NCI-H2029 treated with DMSO at 0.1 percent for 48 hours (cell line): ENCODE measurements at places on chromosomes 11 and 22.

DNA sequence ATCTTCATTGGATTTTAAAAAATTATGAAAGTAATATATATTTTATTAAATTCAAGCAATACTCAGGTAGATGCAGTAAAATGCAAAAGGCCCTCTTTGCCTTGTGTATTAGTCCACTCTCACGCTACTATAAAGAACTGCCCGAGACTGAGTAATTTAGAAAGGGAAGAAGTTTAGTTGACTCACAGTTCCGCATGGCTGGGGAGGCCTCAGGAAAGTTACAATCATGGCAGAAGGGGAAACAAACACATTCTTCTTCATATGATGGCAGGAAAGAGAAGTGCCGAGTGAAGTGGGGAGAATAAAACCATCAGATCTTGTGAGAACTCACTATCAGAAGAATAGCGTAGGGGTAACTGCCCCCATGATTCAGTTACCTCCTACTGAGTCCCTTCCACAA, 130.8 kb downstream of the HIPK3 start:
- DNase-seq, result no peak

- DNase-seq, result no peak
Observed at GRCh38 chr11:44966694-44967093, 16.0 kb upstream of the TP53I11 start.

DNA sequence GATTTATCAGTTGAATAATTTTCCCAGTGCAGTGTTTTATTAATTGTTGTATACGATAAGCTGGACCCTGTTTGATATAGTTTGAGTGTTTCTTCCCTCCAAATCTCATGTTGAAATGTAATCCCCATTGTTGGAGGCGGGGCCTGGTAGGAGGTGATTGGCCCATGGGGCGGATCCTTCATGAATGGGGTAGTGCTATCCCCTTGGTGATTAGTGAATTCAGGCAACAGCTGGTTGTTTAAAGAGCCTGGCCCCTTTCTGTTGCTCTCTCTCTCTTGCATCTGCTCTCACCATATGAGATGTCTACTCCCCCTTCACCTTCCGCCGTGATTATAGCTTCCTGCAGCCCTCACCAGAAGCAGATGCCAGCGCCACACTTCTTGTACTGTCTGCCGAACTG, 1.5 kb downstream of the OR5A1 start:
- no peak for DNase-seq

- DNase-seq, result no peak
Observed at GRCh38 chr11:72657411-72658100, 16.7 kb downstream of the PDE2A start.

DNA sequence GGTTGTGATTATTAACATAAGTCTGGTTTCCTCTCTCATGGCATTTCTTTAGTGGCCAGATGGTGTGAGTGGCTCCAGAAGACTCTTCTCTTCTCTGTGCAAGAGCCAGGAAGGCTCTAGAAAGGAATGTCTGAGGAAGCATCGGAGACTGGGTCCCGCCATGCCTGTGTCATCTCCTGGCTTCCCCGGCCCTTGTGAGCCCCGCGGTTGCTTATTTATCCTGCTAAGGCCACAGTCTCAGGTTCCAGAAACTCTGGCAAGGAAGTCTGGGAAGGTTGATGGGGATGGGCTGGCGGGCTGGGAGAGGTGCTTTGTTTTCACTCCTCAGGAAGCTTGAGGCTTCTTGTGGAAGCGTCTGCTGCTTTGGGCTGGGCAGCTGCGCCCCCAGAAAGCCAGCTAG, 18.9 kb downstream of the BCR start:
- no peak for DNase-seq

- no peak for DNase-seq
Observed at GRCh38 chr11:66083767-66084166, 13.7 kb downstream of the PACS1 start.

- no peak for DNase-seq
Observed at GRCh38 chr22:43126501-43127165, 16.1 kb downstream of the BIK start.

- no peak for DNase-seq
Observed at GRCh38 chr22:20779818-20780158, 5.9 kb downstream of the SERPIND1 start.

DNA sequence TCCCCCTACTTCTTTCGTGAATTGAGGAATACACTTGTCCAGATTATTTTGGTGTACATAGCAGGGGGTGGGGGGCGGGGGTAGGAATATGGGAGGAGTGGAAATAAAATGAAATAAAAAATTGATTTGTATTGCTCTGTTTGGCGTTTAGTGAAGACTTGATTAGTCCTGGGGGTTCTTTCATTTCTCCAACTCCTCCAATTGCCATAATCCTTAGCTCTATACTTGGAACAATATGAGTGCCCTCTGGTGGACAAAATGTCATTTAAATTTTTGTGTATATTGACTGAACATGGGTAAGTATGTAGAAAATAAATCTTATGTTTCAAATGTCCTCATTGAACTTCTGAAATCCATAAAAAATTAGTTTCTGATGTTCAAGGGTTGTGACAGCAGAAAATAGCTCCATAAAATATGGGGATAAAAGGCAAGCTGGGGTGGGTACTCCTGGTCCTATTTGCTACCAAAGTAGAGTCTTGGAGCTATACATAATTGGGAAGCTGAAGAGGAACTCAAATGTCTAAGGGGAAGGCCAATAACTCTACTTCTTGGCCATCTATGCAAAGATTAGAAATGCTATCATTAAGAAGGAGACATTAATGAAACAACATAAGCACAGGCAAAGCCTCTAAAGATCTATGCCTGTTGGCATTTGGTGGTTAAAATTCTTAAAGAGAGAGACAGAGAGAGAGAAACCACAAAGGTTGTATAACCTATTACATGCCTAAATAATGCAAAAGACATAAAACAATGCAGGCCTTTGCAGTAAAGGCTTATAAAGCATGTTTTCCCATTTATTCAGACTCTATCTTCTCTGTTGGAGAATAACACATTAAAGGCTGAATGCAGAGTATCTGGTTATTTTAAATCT, 421.6 kb downstream of the METTL15 start:
- DNase-seq, result peak; percentile 6

- DNase-seq, result no peak
Observed at GRCh38 chr11:105489446-105489845, 120.4 kb upstream of the GRIA4 start.

DNA sequence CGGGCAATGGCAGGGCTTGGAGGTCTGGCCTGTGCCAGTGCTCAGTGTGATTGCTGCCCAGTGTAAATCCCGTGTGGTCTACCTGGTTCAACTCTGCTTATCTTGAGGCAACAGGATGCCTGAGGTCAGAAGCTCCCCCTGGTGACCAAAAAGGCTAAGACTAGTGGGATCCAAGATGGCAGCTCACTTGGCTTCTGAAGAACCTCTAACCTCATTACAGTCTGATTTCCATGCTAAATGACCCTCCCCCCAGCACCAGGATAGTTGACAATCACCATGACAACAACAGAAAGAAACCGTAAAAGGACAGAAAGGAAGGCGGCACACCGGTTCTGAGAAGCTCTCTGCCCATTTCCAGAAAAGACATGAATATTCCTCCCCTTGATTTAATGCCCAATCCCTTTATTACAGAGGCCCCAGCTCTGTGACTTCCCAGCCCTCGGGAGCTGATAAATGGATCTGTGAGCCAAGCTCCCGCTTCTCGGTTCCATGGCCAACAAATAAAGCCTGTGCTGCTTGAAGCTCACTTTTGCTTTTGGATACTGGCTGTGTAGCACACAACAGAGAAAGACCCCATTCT, 398.4 kb downstream of the CTTN start:
- DNase-seq, result no peak

DNA sequence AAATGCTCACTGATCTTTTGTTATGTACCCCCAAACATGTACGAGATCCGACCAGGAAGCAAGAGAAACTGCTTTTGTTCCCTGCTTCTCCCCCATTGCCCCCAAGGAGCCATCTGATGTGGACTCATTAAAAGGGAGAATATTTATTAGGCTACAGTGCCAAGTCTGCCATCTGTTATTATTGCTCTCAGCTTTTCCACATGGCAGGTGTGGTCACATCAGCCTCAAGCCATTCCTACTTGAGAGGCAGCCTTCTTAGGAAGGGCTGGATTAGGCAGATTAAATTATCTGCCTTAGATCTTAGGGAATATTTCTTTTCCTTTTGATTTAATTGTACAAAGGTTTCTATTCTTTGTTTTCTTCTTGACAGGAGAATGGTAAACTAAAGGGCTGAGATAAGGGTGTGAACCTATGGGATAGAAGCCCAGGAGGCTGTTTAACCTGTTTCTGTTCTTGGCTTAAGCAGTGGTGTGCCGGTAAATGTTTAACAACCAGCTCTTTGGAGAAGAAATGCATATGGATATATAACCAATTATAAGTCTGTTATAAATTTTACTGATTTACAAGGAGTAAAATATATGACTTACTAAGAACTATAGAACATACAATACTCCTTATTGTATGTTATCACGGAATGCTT, 88.8 kb downstream of the PDHX start:
- no peak for DNase-seq

DNA sequence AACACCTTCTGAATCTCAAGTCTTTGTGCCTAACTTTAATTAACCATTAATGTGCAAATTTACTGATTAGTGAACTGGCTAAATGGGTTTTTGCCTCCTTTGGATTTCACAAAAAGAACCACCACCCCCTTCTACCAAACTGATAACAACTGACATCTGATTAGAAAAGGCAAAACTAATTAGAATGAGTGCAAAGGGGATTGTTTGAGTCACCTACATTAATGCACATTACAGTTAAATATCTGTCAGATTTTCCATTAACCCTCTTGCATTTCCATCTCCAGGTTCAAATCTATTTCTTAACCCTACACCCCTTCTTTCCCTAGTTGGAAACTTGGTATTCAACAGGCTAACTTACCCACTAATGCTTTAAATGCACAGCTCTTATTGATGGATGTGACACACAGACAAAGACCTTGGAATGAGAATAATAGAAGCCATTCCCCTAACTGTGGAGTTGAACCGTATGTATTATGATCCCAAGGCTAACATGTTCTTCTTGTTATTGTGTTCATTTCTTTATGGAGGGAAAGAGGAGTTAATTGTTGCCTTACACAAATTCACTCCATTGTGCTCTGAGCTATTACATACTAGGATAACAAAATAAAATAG, 161.5 kb upstream of the MTMR2 start:
- DNase-seq, result no peak

GRCh38 chr11:70507466-70508230, 109.3 kb downstream of the CTTN start:
- DNase-seq, result no peak

DNA sequence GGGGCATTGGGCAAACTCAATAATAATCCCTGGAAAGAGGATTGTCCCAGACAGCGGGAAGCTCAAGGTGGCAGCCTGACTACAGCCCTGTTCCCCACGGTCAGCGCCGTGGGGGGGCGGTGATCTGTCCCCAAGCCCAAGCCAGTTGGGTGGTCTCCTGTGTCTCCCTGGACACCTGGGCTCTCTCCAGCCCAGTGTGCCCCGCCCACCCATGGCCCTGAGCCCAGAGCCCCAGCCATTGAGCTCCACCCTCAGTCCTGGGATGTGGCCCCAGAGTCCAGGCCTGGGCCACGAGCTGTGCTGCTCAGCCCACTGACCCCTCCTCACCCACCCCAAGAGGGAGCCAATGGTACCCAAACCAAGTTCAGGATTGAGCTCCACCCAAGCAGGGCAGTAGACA, 27.9 kb upstream of the PDE2A start:
- DNase-seq, result no peak

DNA sequence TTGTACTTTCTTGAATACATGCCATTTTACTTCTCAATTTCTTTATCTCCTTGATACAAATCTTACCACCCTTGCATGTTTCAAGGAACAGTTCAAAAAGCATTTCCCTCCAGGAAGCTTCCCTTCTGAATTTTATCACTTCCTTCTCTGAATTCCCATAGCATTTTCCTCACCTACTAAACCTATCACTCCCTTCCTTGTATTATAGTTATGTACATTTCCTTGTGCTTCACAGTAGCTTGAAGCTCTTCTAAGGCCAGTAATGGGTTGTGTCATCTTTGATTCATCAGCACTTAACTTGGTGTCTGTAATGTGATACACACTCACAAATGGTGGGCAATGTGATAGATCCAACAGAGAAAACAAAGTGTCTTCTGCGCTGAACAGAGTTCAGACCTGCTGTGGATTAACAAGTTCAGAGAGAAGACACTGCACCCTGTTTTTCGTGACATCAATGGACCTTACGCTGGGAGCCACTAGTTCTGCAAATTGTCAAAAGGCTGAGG, 127.5 kb downstream of the CCDC81 start:
- DNase-seq, result no peak

GRCh38 chr11:11396301-11397035, 43.4 kb upstream of the CSNK2A3 start:
- no peak for DNase-seq

DNA sequence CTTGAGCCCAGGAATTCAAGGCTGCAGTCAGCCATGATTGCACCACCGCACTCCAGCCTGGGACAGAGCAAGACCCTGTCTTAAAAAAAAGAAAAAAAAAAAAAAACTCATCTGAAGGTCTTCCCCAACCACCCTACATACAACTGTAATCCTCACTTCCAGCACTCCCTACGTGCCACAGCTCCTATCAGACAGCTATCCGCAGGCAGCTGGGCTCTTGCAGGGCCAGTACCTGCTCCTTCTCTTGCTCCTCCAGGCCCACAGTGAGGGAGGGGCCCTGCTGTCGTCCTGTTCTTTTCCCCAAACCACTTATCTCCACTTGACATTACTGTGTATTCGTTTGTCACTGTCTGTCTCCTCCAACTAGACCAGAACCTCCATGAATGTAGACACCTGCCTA, 156.1 kb upstream of the NECTIN1 start:
- DNase-seq, result peak; percentile 64

GRCh38 chr11:8429483-8429882, 164.5 kb downstream of the STK33 start:
- DNase-seq, result no peak

GRCh38 chr11:79617561-79617960, 176.7 kb upstream of the TENM4 start:
- DNase-seq, result no peak

GRCh38 chr11:108589136-108589535, 4.4 kb downstream of the EXPH5 start:
- DNase-seq, result no peak

GRCh38 chr22:38314051-38314932, 2.9 kb downstream of the CSNK1E start:
- no peak for DNase-seq

GRCh38 chr11:73306069-73306841, 1.8 kb upstream of the ARHGEF17 start:
- no peak for DNase-seq

DNA sequence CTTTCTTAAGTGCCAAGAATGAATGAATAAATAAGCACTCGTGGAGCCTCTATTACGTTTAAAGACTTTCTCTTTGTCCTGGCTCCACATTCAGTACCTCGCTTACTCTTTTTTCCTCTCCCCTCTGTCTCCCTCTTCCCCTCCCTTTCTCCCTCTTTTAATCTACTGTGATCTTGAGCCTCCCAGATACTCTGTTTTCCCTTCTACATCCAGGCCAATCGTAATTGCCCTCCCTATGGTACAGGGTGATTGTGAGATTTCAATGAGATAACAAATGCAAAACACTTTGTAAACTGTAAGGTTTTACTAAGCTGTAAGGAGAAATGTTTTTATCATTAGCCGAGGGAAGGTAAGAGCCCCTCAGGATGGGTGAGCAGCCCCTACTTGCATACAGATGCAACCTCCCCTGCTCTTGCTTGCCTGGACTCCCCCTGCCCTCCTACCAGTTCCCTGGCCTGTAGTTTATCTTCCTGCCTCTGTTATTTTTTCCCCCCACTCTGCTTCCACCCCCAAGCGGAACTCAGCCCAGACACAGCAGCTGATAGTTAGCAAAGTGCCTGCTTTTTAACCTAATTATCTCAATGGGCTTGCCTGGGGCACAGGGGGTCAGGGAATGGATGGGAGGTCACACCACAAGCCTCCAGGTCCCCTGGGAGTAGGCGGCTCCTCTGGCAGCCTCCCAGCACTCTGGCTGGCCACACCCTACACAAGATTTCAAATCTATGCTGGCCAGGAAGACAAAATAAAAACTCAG, 76.9 kb upstream of the CADM1 start:
- no peak for DNase-seq
